Bronchial smooth muscle cell (primary cell): ENCODE measurements at places on chromosomes 7 and 10. TPM values are rescaled to one million over a fixed set of nuclear protein-coding genes. Genes with fewer than 3 reads are reported as not detected.

EVX1 gene
- not detected in 2 replicates for total RNA-seq

SLC39A12 gene
- 0.09 TPM in 1 of 2 replicates, not detected in the other for total RNA-seq

TMEM178B gene
- under 0.01 TPM in 2 replicates for total RNA-seq

UNCX gene
- total RNA-seq, result not detected in 2 replicates

HGF gene
- total RNA-seq, result 59.0 and 126 TPM in 2 replicates

AGAP5 gene
- total RNA-seq, result 2.7 and 2.8 TPM in 2 replicates

IFIT1 gene
- total RNA-seq, result 40.8 and 43.9 TPM in 2 replicates

KIAA1549 gene
- total RNA-seq, result 0.52 and 0.63 TPM in 2 replicates

SPAG6 gene
- total RNA-seq, result not detected in 2 replicates

DRGX gene
- total RNA-seq, result not detected in 2 replicates
